OCI-LY7 (cell line): ENCODE measurements at places on chromosomes 6 and 20.

- no peak for DNase-seq
Observed at GRCh38 chr6:11890849-11891248, 112.2 kb upstream of the ADTRP start.

DNA sequence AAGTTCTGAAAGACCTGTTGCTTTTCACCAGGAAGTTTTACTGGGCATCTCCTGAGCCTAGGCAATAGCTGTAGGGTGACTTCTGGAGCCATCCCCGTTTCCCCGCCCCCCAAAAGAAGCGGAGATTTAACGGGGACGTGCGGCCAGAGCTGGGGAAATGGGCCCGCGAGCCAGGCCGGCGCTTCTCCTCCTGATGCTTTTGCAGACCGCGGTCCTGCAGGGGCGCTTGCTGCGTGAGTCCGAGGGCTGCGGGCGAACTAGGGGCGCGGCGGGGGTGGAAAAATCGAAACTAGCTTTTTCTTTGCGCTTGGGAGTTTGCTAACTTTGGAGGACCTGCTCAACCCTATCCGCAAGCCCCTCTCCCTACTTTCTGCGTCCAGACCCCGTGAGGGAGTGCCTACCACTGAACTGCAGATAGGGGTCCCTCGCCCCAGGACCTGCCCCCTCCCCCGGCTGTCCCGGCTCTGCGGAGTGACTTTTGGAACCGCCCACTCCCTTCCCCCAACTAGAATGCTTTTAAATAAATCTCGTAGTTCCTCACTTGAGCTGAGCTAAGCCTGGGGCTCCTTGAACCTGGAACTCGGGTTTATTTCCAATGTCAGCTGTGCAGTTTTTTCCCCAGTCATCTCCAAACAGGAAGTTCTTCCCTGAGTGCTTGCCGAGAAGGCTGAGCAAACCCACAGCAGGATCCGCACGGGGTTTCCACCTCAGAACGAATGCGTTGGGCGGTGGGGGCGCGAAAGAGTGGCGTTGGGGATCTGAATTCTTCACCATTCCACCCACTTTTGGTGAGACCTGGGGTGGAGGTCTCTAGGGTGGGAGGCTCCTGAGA lies at the start of gene HFE:
Gene HFE (plus strand): TSS at position 146 of the 832 bp plus-strand sequence. CDS start 12 bp downstream, at position 158.
- DNase-seq: peak; percentile 31

- DNase-seq: no peak
Observed at GRCh38 chr6:84775751-84776150, 11.4 kb upstream of the TBX18 start.

DNA sequence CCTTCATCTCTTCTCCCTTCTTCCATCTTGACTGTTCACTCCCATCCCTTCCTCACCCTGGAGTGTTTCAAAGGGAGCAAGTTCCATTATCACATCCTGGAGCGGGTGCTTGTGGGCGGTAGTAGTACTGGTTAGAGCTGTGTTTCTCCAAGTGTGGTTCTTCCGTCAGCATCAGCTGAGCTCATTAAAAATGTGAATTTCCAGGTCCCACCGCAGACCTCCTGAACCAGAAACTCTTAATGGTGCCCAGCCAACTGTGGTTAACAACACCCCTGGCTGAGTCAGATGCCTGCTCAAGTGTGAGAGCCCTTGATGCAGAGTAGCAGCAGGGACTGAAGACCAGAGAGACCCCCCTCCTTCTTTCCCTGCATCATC lies 24.4 kb downstream of the ANGPT4 start:
- no peak for DNase-seq

DNA sequence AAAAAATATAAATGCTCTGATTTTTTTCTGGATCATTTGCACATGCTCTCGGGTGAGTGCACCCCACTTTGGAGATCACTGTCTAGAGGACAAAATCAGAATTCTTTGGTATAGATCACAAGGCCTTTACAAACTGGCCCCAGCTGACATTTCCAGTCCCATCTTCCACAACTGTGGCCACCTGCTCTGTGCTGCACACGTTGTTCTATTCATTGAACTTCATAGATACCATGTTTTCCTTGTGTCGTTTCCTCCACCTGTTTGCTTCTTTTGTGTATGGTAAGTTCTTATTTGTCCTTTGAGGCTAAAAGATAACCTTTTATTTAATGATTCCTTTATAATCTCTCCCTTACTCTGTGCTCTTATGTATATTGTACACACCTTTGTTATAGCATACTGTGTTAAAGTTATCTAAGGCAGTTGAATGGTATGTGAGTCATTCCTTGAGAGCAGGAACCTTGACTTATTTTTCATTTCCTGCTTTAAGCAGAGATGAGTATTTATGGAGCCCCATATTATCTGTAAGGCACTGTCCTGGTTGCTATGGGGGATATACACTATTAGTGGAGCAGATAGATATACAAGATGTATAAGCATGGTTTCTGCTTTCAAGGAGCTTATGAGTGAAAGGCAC lies 12.0 kb upstream of the SLC17A5 start:
- DNase-seq: no peak

GRCh38 chr6:155314773-155315515 lies 660 bp upstream of the TFB1M start:
- peak; percentile 88 for DNase-seq

DNA sequence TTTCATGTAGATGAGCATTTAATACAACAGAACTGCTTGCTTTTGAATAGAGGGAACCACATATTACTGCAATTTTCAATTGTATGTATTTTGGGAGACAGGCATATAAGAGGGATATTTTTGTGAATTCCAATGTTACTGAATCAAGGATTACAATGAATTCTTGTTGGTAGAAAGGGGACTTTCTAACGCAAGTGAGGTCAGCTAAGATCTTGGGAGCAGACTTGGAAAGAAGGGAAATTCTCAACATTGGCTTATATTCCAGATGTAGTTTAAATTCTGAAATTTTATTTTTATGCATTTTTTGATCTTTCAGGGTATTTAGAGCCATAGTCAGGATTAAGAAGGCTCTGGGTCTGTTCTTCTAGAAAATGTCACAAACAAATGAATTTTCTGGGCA lies 43.3 kb upstream of the CTAGE9 start:
- DNase-seq: no peak

DNA sequence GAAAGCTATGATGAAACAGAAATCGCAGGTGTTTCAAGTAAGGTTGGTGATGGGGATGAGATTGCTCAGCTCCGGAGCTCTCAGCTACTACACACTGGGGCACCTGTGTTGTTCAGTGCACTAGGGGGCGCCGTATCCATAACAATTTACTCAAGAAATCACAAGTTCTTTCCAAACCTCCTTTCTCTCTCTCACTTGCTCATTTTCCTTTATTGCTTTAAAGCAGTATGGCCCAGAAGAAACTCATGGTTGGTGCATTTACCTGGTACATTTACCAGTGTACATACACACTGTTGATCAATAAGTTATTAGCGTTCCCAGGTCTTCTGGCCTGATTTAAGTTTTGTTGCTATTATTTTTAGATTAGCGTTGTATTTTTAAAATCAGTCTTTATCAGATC lies 235.2 kb upstream of the TAB2 start:
- DNase-seq: peak; percentile 77

DNA sequence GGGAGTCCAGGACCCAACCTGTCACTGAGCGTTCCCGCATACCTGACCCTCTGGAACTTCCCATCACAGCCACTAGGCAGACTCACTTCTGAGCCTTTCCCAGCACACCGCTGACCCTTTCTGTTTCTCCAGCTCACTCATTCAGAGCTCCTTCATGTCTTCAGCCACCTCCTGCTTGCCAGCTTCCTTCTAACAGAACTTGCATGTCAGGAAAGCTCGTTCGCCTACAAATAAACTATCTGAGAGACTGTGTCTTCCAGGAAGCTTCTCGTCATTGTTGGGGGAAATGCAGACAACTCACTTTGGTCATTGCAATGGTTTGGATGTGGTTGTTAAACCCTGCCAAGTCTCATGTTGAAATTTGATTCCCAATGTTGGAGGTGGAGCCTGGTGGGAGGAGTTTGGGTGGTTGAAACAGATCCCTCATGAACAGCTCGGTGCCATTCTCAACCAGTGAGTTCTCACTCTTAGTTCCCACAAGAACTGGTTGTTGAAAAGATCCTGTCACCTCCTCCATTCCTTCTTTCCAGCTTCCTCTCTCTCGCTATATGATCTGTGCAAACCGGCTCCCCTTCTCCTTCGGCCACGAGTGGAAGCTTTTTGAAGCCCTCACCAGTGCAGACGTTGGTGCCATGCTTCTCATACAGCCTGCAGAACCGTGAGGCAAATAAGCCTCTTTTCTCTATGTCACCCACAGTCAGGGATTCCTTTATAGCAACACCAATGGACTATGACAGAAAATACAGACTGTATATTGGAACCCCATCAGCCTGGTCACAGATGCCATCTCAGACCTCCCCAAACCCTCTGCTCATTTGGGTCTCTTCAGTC lies 1.4 kb upstream of the MUC21 start:
- DNase-seq: no peak

DNA sequence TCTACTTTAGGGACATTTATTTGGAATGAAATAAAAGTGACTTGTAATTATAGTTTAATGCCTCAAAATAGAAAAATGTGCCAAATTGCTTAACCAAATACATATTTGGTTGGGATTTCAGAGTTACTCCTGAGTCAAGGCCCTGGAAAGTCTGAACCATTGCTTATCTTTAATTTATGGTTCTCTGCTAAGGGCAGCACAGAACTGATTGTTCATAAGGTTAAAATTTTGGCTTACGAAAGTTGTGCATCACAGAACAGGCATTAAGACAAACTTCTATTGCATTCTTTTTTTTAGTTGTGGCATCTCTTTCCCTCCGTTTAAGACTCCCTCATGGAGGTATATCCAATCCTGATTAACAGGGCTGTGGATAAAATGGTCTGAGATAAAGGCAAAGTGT lies 92.2 kb upstream of the TENT5A start:
- no peak for DNase-seq

GRCh38 chr20:50343125-50343489 lies 152.5 kb downstream of the CEBPB start:
- DNase-seq: no peak

- DNase-seq: no peak
Observed at GRCh38 chr6:164200071-164200470, 785.6 kb downstream of the QKI start.

DNA sequence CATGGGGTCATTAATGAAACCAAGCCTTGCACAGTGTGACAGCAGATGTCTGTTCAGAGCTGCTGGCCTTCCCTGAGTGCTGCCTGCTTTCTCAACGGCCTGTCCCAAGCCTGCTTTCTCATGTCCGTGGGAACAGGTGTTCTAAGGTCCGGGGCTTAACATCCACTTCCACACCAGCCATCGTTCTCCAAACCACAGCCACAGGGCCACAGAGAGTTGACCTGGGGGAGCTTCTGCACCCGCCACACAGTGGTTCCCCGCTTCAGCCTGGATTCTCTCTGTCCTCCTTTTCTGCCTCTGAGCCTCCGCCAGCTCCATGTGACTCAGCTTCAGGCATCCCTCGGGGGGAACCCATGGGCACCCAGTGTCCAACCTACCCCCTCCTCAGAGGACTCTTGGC lies 26.9 kb upstream of the PPP1R3G start:
- DNase-seq: no peak

- no peak for DNase-seq
Observed at GRCh38 chr6:81977486-81977885, 225.0 kb upstream of the TENT5A start.

- DNase-seq: no peak
Observed at GRCh38 chr6:82333781-82334180, 29.8 kb upstream of the TPBG start.

DNA sequence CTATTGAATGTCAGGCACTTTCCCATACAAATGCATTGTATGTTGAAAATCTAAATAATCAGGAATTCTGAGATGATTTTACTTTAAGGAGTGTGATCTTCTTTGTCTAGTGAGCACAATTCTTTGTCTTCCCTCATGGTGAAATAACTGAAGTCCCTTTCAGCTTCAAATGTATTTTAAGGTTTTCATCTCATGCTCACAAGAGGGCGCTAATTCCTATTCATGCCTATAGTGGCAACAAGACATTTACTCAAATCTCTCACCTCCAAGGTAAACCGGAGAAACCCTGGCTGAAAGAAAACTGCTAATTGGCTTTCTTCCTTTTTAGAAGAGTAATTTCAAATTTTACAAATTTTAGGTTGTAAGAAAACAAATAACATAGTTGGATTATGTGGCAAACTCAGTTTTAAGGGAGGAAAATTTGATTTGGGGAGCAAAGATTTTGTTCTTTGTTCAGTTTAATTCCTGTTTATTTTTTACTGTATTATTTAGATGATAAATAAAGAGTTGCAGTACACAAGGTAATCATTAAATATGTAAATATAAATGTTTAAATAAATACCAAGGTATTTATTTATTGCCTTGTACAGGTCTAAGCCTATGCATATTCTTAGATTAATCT lies 69.1 kb downstream of the SLC35F1 start:
- DNase-seq: peak; percentile 53

DNA sequence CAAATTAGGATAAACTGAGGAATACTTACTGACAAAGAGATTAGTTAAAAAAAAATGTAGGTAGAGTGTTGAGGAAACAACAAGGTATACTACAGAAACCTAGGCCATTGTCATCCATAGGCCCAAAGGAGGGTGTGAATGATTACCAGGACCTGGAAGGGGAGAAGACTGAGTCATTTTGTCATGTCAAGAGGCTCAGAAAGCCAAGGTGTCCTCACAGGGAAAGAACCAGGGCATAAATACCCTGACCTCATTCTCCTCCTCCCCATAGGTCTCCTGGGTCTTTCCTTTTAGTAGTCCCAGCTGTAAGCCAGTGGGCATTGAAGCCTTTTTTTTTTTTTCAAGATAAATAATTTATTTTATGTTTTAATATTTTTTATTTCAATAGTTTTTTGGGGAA lies 582.1 kb upstream of the JAG1 start:
- no peak for DNase-seq

DNA sequence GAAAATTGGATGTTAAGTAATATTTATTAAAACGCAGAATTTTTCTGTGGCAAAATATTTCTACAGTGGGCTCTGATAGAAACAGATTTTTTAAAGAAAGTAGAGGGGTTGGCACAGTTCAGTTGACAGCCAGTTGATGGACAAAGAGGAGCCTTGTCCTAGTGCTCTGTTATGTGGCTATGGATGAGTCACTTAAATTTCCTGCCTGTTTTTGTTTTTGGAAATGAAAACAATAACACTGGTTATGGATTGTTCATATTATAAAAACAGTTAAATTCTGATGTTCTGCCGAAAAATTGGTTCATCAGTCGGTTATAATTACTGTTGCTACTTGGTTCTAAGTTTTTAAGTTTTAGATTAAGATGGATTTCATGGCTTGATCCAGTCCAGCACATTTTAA lies 42.8 kb downstream of the MYO6 start:
- DNase-seq: no peak

- DNase-seq: no peak
Observed at GRCh38 chr6:17881085-17881858, 106.2 kb downstream of the KIF13A start.
